ENCODE measurements at places on chromosomes 6 and 20.

DNA sequence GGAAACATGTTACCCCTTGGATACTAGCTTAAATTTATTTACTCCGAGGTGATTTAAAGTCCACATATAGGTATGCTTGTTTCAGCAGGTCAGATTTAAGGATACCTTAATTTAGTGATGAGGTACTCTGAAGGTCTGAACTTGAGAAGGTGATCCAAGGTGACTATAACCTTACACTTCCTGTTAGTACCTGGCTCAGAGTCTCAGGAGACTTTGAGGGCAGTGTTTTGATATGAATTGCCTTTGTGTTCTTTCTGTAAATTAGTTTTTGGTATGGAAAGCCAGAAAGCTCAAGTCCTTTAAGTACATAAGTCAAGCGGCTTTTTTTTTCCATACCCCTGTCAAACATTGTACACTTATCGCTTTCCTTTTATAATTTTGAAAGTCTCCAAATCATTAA is 489.0 kb downstream of the CDKAL1 start:
- no peak for DNase-seq

DNA sequence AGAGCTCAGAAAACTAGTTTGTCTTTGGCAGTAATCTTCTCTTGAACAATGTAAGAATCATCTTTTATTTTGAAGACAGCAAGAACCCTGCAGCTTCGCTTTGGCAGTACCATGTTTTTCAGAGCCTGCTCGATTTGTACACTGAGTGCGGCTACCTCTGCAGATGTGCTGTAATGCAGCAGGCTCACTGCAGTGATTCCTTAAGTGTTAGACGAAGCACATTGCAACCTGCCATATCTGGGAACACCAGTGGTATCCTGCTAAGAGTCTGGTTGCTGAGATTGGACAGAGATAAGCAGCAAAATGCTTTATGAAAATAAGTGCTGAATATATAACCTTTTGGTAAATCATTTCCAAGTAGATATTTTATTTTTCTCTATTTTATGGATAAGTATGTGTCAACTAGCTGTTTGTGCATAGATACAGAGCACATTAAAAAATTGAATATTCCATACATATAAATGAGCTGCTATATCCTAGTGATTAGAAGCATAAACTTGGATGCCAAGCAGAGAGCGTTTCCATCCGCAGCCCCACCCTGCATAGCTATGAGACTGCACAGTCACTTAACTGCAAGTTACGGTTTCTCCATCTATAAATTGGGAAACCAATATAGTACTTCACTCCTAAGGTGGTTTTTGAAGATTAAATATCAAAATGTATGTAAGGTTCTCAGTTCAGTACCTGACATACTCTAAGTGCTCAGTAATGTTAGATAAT is 328.3 kb downstream of the FARS2 start:
- no peak for DNase-seq

- DNase-seq = no peak
These were observed 35.6 kb upstream of the DTNBP1 start for GRCh38 chr6:15698471-15698870.

- no peak for DNase-seq
These were observed 9.3 kb upstream of the SIRPB2 start for GRCh38 chr20:1500496-1500895.

DNA sequence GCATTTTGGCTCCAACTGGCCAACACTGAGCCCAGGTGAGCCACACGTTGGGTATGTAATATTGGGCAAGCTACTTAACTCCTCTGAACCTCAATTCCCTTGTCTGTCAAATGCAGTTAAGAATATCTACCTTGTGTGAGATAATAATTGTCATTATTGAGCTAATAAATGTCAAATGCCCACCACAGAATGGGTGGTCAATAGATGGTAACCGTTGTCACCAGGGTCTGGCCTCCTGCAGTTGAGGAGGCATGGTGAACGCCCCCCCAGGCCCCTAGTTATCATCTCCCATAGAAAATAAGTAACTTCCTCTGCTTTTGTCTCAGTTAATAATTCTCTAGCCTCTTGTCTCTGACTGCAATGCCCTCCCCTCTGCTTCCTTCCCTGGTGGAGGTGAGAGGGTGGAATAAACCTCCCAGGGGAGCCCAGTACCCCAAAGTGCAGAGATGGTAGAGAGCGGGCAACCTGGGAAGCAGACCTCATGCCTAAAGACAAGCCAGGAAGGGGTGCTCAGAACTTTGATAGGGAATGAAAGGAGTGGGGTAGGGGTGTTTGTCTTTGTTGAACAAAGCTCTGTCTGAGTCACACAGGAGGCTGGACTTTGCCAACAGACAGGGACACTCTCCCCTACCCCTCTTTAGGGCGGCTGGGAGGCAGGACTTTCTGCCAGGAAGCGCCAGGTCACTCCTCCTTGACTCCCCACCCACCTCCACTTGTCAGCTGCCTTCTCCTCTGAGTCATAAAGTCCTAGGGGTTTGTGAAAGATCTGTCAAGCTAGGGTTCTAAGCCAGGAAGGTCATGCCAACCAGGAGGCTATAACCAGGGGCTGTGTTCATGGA is 1.3 kb upstream of the UNC5CL start:
- peak; percentile 14 for DNase-seq

DNA sequence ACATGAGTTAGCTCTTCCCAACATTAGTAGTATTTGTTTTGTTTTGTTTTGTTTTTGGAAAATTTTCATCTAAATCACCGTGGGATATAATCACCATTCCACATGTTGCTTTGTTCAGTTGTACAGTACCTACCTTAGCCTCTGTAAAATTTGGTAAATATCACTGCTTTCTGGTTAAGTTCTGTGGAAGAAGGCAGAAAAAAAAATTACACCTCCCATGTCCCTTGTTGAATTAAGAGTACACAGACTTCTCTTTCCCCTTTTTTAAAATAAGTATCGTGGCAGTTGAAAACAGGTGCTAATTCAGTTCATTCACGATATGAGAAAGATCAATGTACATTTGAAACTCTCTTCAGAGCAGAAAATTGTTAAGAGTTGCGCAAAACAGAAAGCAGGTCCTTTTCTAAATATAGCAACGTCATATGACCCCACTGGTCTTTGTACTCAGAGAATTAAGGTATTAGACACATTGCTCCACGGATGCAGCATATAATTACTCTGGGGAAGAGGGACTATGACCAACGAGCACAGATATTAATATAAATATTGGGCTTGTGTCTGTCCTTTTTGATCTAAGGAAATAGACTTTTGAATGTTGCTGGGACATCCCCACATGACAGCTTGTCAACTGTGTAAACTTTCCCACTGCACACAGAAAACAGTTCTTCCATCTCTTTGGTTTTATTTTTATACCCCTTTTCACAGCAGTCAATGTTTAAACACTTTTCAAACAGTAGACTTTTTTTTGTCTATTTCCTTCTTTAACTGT is 58.6 kb upstream of the ZNF217 start:
- peak; percentile 19 for DNase-seq

DNA sequence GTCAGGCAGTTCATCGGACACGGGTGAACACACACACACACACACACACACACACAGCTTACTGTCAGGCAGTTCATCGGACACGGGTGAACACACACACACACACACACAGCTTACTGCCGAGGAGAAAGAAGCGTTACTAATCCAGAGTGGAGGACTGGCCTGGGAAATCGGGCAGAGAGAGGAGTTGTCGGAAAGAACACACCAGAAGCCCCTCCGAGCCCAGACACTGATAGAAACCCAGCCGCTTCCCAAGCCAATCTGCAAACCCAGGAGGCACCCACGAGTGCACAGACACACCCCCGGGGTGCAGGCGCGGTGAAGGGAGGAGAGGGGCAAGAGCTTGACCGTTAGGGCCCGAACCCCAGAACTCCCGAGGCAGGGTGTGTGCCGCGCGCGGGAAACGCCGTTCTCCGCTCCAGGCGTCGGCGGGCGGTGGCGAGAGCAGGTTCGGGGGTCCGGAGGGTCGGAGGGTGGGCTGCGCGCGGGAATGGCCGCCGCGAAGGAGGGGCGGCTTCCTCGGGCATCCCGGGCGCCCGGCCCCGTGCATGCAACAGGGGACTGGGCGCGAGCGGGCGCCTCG is 636 bp downstream of the ELOVL2 start:
- peak; percentile 27 for DNase-seq

- peak; percentile 55 for DNase-seq
These were observed 19.4 kb downstream of the PKIG start for GRCh38 chr20:44601801-44602204.

DNA sequence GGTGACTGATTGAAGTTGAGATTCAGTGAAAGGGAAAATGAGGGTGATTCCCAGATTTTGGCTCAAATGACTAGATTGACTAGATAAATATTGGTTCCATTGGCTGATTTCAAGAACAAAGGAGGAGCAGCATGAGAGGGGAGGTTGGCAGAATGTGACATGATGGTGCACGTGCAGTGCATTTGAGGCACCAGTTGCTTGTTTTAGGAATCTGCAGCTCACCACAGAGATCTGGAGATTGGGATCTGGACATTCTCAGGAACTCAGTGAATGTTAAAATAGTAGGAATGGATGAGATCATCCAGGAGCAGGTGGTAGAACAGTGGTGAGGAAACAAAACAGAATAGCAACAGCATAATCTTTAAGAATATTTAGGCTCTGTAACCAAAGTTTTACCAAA is 496.3 kb downstream of the DHX35 start:
- no peak for DNase-seq

DNA sequence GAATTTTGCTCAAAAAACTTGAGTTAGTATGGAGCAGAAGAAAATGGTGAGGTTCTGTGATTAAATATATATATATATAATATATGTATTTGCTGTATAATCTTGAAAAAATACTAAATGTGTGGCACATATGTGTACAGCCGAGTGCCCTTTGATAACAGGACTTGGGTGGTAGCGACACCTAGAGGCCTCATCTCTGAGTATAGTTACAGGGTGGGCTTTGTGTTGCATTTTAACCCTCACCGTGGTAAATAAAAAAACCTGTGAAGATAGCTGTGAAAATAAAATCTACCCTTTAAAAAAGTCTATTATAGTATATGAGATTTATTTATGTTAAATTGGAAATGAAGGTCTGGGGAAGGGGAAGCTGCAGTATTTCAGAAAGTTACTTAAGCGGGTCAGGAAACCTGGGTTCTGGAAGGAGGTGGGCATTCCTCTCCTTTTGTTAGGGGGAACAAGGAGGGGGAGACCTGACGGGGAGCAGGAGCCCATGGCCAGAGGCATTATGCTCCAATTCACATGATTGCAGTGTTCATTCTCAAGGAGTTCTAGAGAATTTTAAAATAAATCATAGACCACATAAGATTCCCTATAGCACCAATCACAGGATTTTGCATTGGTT is 82.7 kb downstream of the SH3BGRL2 start:
- DNase-seq = peak; percentile 36

DNA sequence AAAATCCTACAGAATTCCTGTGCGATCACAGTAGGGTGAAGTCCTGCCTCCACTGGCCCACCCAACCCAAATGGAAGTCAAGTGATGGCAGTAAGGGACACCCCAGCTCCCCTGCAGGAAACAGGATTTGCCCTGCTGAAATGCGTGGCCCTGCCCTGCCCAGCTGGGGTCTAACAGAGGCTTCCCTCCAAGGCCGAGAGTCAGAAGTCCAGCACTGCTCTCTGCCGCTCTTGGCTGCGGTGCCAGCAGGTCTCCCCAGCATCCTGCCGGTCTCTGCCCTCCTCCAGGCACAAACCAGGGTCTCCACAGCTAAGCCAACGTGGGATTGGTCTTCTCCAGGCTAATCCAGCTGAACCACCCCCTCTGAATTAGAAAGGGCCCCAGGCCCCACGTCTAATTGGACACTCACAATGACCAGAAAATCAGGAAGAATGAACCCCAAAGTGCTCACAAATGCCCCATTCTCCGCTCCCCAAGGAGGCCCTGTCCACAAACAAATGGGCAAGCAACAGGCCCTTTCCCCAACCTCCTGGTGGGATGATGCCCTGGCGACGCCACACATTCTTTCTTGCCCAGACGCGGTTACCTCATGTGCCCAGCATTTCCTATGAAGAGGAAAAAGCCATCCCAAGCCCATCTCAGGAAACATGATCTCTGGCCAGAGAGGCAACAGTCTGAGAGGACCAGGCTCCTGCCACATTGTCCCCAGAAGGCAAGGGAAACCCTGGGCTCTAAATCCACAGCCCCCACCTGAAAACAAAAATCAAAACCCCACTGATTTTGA is 117.2 kb downstream of the BANF2 start:
- no peak for DNase-seq

DNA sequence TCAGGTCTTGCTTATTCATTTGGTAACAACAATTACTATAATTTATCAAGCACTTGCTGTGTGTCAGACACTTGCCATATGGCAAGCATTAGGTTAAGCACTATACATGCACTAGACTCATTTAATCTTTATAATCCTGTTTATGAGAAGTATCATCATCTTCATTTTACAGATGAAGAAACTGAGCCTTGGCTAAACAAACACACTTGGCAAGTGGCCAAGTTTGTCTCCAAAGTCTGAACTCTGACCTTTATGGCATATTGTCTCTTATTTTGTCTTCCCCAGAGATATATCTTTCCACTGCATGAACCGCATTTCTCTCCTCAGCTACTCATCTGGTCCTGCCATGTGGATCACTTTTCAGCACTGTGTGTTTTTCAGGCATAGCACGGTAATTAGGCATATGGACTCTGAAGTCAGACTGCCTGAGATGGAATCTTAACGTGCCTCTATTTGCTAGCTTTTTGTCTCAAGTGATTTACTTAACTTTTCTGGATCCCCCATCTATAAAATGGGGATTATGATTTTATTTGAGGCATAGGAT is 4.7 kb downstream of the ADGRF5 start:
- no peak for DNase-seq

GRCh38 chr6:109458774-109459531 is 3.4 kb upstream of the MICAL1 start:
- no peak for DNase-seq

- no peak for DNase-seq
These were observed 179.6 kb downstream of the TFAP2C start for GRCh38 chr20:56808732-56809131.

- DNase-seq = no peak
These were observed 55.5 kb downstream of the TCP11 start for GRCh38 chr6:35085359-35086281.

DNA sequence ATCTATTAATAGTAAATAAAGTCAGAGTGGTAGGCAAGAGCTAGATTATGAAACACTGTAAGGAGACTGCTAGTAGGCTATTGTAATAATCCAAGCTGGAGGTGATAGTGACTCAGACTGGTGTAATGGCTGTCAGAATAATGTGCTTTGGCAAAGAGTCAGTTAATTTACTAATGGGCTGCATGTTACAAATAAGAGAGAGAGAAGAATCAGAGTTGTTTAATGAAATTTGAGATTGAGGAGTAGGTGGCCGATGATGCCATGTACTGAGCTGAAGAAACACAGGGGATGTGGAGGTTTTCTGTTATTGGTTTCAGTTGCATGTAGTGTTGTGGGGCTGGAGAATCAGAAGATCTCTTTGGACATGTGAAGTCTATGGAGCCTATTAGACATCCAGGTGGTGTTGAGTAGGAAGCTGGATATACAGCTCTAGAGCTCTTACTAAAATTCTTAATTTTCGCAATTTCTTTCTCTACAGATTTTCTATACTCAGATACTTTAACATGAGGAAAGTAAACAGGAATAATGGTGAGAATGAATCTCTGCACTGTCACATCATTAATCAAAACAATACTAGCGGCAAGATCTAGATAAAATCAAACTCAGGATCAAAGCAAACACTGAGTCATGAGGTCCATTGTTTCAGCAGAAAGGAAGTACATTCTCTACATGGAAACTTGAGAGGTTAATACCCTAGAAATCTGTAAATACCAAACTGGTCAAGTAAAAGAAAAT is 167.7 kb downstream of the SIM1 start:
- DNase-seq = peak; percentile 93

- no peak for DNase-seq
These were observed 1.6 kb upstream of the ID4 start for GRCh38 chr6:19835605-19836004.

- peak; percentile 93 for DNase-seq
These were observed at the start of gene IER3 for GRCh38 chr6:30744054-30744805. Gene IER3, minus strand, starts transcription at chr6:30744547. Its CDS starts 29 bp downstream, at chr6:30744518.
